Stimulated activated CD4-positive, alpha-beta T cell treated with anti-CD3 and anti-CD28 coated beads, Interleukin-15, amount 100 ng/mL, for 1 hour (primary cell): ENCODE measurements at places on chromosomes 5 and 9.

- DNase-seq, result no peak
These were observed 688.6 kb upstream of the SEMA6A start for GRCh38 chr5:117263231-117263630.

DNA sequence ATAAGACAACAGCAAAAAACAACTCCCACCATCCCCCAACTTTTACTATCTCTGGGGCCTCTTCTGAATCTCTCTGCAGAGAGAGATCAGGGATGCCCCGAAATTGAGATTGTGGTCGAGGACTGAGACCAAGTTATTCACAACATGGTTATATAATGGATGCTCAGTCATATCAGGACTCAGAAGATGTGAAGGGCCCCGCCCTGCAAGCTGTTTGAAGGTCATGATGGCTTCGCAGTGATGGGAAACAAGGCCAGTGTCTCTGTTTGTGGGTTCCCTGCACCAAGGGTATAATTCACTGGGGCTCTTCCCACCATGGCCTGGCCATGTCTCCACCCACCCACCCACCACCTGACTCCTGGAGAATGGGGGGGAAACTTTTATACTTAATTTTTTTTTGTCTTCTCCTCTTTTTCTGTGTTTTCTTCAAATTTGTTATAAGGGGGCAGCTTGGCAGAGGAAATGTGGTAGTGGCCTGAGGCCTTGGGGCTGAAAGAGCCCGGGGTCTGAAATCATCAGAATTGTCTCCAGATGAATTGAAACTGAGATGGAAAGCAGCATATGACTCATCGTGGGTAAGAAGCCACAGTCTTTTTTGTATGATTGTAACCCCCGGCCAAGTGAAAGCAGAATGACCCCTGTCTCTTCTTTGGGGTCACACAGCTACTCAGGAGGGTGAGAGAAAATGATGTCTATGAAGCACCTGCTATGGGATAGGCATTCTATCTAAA, 15.0 kb upstream of the TEX48 start:
- DNase-seq, result no peak

DNA sequence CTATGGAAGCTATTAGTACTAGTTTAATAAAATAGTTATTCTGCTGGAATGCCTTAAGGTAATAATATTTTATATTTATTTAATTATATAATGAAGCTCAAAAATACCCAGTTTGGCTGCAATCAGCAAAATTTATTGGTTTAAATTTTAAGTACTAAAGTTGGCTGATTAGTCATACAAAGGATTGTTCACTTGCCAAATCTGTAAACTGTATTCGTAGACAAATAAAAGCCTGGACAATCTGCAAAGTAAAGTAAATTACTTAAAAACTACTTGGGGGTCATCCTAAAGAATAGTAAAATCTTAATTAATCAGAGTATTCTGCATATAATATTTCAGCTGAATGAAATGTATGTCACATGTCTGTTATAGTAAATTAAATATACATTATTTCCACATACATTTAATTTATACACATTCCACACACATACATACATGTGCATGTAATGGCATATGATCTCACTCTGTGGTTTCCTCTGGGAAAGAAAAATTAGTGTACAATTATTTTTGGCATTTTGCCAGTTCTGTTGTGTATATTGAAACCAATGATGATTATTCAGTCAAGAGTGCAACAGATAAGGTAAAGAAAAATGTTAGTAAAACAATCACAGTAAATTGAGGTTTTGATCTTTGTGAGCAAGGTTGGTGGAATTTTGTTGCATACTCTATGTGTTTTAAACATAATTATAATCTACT, 455.9 kb downstream of the CDH9 start:
- DNase-seq, result no peak

DNA sequence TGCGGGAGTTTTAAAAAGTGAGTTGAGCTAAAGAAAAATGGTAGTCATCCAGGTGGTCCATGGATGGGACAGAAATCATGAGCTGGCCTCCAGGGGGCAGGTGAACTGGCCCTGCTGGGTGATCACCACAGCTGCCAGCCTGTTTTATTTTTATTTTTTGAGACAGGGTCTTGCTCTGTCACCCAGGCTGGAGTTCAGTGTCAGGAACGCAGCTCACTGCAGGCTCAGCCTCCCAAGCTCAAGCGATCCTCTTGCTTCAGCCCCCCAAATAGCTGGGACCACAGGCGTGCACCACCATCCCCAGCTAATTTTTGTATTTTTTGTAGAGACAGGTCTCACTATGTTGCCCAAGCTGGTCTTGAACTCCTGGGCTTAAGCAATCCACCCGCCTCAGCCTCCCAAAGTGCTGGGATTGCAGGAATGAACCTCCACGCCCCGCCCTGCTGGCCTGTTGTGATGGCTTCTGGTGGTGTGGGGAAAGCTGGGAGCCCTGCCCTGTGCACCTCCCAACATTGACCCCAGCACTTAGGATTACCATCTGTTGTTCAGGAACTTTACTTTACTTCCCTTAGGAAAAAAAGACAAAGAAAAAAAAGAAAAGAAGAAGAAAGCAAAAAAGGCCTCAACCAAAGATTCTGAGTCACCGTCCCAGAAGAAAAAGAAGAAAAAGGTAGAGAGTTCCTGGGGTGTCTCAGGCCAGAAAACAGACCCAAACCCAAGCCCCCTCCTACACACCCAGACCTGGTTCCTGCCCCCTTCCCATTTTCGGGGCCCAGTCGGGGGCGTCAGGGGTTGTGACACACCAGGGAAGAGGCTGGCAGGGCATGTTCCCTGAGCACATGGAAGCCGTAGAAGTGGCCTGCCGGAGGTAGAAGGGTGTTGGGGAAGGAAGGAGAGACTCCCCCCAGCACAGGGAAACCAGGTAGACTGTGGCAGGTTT, 14.7 kb downstream of the CD74 start:
- DNase-seq, result no peak

DNA sequence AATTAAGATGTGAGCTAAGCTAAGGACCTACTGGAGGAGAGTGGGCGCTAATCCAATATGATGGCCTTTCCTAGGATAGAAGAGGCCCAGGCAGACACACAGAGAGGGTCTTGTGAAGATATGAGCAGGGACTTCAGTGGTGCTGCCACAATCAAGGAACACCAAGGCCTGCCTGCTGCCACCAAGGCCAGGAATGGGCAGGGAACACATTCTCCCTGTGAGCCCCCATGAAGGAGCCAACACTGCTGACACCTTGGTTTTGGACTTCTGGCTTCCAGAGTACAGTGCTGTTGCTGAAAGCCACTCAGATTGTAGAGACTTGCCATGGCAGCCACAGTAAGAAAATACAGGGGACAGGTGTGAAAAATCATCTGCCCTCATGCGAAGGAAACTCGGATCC, 73.1 kb upstream of the IRX1 start:
- no peak for DNase-seq

DNA sequence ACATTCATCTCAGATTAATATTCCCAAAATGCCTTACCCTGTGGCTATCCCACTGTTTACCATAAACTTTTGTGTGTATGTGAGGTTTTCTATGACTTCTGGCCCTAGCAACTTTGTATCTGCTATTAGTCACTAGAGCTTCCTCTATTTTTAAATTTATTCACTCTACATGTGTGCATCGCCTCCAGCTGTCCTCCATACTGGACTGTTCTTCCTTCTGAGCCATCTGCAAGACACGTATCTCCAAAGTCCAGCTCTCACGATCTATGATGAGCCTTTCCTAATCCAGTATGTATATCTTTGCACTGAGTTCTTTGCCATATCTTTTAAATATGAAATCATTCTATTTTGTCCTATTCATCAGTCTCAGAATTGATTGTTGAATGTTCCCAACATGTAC, 1.7 kb upstream of the GNG10 start:
- no peak for DNase-seq

DNA sequence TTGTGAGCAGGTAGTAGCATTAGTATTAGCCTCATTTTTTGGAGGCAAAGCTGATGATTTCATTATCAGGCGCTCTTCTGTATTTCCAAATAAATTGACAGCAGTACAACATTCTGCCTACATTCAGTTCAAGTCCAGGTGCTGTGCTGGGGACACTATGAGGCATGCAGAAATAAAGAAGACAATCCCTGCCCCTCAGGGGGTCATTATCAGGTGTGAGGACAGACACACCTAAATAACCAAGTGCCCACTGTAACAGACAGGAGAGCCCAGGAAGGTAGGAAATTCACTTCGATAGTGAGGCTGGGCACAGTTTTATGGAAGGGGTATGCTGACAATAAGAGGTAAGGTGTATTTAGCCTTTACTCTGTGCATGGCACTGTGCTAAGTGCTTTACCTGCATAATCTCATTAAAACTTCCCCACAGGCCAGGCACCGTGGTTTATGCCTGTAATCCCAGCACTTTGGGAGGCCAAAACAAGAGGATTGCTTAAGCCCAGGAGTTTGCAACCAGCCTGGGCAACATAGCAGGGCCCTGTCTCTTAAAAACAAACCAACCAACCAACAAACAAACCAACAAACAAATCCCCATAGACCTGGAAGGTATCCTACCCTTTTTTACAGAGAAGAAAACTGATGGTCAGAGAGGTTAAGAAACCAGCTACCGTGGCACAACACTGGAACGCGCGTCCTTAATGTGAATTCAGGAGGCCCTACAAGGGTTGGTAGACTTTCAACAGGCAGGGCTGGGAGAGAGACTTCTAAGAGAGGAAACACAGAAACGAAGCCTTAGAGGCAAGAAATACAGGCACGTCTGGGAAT, 17.5 kb upstream of the GPX3 start:
- no peak for DNase-seq

- DNase-seq, result no peak
These were observed 548.5 kb downstream of the MTRR start for GRCh38 chr5:8417316-8418048.

DNA sequence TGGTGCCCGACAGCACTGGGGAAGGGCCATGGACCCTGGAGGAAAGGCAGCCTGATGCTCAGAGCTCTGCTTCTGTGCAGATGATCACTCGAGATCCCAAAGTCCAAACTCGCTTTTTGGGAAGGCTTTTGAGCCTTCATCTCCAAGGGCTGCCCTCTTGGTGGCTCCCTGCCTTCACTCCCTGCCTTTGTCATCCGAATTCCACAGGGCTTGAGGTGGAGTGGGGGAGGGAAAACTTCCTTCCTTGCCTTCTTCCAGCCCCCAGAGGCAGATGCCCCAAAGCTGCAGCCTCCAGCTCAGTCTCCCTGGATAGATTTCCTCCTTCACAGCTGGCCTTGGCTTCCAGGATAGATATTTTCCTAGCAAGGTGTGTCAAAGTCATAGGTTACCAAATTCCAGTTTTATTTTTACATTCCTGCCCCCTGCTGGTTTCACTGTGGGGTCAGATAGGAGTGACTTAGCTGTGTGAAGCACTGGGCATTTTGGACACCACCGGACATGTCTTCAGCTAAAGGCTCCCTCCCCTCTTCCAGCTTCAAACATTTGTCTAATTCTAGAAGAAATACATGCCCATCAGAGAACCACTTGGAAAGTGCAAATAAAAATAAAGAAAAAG, 268.2 kb downstream of the HSPA4 start:
- no peak for DNase-seq

DNA sequence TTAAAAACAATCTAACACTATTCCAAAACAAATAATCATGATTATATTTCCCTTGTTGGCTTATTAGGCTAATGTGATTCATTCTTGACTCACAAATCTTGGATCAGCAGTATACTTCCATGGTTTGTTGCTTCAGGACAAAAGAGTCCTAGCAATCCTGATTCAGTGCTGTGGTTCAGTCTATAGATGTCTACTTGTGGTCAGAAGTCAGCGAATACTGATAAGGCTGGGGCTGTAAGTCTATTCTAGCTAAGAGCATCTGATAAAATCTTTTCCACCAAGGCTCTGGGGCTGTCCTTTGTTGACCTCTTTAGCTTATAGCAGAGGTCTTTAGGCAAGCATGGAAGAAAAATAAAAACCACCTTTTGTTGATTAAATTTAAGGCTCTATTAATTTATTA, 4.4 kb upstream of the SMIM3 start:
- DNase-seq, result no peak

- no peak for DNase-seq
These were observed 316.3 kb downstream of the GABRB2 start for GRCh38 chr5:161230221-161230620.

DNA sequence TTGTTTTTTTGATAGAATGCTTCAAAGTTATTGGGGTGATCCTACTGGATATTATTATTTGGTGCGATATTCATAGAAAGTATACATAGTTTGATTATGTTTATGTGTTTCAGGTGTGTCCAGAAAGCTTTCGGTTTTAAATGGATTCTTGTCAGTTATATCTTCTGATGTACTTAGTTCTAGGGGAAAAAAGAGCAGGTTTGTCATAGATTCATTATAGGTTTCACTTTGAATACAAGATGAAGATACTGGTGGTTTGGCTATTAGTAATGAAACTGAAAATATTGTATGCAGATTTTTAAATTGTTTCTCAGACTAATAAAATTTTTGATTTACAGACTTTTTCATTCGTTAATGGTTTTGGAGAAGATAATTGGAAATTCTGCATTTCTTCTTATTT, 98.9 kb downstream of the MAN2A1 start:
- DNase-seq, result no peak

GRCh38 chr9:114697951-114698351, 16.0 kb upstream of the TEX48 start:
- no peak for DNase-seq

- no peak for DNase-seq
These were observed 612.7 kb upstream of the DMAC1 start for GRCh38 chr9:8412327-8412726.

DNA sequence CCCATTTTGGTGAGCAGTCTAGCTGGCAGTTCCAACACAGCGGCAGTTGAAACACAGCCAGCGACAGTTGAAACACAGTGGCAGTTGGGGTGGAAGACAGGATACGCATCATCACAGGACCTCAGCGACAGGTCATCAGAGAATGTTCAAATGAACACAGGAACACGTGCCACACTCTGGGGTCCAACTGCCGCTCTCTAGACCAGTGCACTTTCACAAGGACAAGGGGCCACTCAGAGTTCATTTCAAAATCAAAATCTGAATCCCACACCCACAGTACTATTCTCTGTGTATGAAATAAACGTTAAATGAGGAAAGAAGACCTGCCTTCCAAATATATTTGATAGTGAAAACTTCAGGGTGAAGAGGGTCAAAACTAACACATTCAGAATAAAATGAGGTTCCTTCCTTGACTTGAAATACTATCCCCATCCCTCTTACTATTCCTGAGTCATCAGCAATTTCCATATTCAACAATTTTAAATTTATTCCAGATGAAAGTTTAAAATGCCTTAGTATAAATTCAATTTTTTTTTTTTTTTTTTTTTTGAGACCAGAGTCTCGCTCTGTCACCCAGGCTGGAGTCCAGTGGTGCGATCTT, 53.0 kb upstream of the SIMC1 start:
- DNase-seq, result no peak
